HL-60 (cell line): ENCODE measurements at places on chromosomes 6 and 20.

DNA sequence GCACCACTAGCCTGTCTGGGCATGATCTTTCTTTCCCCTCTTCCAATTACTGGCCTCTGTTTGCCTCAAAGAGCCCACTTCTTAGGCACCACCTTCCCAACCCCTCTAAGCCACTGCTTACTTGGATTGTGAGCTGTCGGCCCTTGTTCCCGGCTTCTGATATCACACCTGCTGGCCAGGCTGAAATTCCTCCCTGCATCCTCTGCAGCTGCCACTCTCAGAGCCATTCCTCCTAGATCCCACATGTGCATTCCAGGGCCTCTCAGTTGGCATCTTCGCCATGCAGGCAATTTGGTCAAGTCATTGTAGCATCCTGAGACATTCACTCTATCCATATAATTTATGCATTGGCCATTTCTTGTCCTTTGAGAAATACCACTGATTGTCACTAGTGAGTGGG is 135.9 kb downstream of the OLIG3 start:
- no peak for DNase-seq

GRCh38 chr20:57133926-57134650 is 132.4 kb downstream of the BMP7 start:
- DNase-seq: no peak

- DNase-seq: no peak
These were observed 25.1 kb downstream of the PRPH2 start for GRCh38 chr6:42697268-42697655.

GRCh38 chr20:51019656-51020592 is 3.0 kb downstream of the KCNG1 start:
- DNase-seq: no peak

DNA sequence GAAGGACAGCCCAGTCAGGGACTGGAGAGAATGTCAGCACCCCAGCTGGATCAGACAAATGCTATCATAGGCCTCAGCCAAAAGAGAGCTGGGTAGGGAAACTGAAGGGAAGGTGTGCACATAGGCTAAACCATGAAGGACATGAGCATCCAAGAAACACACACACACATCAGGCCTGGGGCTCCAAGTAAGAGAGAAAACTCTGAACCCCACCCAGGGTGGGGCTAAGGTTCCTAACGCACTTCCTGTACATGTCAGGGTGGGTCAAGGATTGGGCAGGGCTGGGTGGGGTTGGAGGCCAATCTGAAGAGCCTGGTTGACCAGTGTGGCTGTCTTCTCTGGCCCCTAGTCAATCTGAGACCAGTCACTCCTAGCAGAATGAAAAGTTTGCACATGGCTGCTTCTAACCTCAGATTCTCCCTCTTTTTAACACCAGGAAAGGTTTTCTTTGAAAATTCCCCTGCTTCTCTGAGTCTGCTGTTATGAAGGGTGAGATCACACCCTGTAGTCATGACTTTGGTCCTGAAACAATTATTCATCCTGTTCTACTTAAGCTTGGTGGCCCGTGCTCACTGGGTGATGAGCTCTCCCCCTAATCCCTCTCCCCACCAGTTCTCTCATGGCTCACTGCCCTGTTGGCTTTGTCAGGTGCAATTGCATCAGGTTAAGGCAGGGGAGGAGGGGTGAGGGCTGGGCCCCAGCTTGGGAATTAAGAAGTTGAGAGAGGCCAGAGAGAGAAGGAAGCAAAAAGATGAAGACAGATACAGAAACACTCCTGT is 88.4 kb downstream of the MAFB start:
- no peak for DNase-seq

DNA sequence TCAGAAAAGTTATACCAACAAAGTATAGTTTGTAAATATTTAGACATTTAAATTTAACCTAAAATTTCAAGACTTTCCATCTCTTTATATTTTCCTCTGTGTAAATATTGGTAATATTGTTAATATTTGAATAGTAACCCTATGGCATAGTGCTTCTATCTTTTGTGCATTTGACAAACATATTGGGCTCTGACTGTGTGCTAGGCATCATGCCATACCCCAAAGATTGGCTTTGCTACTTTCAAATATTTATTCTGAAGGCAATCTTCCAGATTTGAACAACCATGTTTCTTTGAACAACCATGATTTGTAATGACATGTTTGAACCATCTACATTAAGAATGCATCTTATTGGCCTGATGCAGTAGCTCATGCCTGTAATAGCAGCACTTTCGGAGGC is 15.5 kb upstream of the PRDM1 start:
- no peak for DNase-seq

- no peak for DNase-seq
These were observed 402.9 kb upstream of the SOX4 start for GRCh38 chr6:21190701-21191100.

- no peak for DNase-seq
These were observed 598.6 kb downstream of the TBC1D32 start for GRCh38 chr6:120735641-120736040.

DNA sequence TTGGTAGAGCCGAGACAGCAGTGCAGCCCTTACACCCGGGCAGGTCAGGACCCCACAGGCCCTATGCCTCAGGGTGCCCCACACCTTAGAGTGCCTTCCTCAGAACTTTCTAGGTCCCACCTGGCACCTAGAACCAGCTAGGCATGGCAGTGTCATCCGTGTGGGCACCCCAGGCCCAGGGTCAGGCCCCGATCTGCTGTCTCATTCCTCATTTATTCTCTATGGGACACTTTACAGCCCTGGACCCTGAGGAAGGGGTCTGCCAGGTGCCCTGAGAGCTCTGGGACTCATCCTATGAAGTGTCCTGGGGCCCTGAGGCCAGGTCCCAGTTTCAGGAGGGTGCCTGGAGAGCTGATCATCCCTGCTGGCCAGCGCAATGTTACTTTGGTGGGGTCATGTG is 8.1 kb upstream of the BPI start:
- DNase-seq: no peak

DNA sequence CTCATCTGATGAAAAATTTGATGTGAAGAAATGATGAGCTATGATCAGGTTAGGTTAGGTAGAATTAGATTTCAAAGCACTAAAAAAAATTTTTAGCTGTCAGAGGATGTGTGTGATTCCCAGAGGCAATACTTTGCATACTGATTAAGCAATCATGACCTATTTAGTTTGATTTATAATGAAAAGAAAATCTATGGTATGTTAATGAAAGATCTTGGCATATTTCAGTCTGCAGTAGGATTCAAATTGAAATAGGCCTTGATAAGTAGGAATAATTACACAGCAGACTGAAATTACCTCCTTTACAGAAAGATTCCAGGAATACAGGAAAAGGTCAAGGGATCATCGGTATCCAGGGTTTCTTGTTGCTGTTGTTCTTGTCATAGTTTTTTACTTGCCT is 69.3 kb downstream of the HDDC2 start:
- no peak for DNase-seq

DNA sequence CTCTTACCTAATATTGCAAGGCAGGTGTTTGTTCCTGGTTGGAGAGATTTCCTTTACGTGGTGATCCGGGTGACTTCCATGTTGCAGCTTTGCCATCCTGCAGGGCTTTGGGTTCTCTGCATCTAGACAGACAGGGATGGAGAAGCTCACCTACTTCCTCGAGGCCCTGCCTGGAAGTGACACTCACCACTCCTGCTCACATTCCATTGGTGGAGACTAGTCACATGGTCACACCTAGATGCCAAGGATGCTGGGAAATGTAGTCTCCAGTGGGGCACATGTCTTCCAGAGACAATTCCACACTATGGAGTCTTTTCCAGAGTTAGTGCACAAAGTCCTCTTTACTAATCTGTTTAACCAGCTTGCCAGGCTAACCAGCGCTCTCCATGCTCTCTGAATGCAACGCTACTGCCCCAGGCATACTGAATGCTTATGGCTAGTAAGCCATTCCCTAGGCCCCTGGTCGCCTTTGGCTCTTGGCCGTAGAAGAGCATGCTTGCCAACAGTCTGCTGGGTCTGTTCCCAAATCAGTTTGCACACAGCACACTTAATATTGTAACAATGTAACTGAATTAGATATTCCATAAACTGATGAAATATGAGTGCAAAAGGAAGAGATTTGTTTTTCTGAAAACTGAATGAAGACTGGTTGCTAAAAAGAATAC is 6.7 kb upstream of the KCNK15 start:
- DNase-seq: peak; percentile 56

GRCh38 chr6:22512686-22513427 is 56.5 kb upstream of the HDGFL1 start:
- no peak for DNase-seq

DNA sequence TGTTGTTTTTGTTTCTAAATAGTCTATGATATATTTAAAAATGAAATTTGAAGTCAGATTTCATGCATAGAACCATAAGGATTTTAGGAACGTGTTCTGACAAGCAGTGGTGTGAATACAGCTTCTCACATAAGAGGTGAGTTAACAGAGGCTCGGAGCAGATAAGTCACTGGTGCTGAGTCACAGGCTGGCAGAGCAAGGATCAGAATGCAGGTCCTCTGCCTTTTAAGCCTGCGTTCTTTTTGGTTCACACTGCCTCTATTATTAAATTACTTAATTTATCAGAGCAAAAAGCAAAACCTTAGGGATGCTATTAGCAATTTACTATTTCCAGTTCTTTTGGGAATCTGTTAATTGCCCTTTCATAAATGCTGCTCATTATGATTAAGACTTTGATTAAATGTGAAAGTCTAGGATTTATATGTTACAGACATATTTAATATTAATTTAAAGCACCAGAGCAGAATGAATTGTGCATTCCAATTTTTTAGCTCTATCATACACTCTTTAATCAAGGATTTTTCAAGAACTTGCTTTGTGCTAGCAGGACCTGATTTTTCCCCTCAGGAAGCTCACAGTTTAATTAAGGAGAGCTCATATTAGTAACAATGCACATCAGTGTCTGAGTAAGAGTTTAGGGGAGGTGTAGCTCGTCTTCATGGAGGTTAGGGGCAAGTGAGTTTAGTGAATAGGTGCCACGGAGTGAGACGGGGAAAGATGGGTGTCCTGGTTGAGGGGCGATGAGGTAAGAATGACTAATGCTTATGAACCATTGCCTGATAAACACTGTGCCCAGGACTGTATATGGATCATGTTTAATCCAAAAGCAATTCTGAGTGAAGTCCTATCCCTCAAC is 212.7 kb upstream of the AGPAT4 start:
- DNase-seq: no peak

- peak; percentile 22 for DNase-seq
These were observed 677 bp downstream of the NEURL2 start for GRCh38 chr20:45890077-45890984.

DNA sequence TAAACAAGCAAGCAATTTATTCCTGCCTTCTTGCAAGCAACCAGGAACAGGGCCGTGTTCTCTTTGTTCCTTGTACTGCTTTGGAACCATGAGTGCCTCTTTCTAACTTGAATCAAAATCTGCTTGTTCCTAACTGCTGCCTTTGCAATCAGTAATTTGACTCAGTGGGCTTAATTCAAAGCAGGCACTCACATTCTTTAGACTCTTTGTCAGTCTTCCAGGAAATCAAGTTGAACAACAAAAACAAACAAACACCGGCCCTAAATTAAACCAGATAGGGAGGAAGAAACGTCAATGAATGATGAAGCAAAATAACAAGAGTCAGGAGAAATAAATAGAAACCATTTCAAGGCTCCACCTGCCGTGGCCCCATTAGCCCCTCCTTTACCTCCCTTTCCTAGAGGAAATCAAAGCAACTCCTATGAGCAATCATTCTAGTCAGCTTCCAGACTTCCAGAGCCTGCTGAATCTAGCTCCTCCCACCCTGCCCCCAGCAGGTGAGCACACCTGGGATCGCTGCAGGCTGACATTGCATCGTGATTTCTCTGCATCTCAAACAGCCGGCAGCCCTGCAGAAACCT is 582.2 kb upstream of the FLRT3 start:
- no peak for DNase-seq

- peak; percentile 62 for DNase-seq
These were observed 18.3 kb upstream of the NHSL1 start for GRCh38 chr6:138517635-138518034.

GRCh38 chr6:158836625-158837311 is 17.6 kb upstream of the EZR start:
- peak; percentile 15 for DNase-seq

- DNase-seq: no peak
These were observed 235.0 kb downstream of the CDC5L start for GRCh38 chr6:44622555-44622954.

DNA sequence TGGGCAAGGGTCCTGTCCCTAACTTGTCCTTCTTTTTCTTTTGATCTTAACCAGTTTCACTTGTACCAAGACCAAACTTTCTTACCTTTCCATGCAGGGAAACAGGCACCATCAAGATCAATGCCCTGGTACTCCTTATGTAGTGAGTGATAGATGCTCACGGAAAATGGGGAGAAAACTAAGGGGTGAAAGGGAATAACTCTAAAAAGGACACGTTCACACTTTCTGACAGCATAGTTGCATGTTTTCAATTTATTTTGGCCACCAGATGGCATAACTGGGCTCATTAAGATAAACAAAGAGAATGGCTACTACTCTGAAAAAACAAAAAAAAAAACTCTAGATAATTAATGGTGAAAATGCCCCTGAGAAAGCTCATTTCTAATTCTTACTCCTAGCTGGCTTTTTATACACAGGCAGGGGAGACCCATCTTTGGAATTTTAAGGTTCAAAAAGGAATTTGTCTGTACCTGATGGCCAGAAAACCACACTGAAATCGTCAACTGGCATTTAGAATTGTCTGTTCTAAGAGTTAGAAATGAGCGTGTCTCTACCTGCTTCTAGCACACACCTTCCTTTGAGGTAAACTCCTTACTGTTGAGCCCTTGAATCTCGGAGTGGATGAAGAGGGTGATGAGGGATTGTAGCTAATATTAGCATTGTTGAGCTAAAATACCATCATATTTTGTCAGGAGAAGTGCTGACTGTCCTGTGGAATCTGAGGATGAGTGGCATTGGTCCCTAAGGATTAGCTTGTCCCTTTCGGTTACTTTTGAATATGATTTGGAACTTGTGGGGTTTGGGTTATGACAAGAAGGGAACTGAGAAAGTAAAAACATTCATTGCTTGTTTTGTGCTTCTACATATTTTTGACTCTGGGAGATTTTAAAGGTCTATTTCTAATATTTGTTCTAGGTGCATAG is 62.2 kb upstream of the DDR1 start:
- no peak for DNase-seq

DNA sequence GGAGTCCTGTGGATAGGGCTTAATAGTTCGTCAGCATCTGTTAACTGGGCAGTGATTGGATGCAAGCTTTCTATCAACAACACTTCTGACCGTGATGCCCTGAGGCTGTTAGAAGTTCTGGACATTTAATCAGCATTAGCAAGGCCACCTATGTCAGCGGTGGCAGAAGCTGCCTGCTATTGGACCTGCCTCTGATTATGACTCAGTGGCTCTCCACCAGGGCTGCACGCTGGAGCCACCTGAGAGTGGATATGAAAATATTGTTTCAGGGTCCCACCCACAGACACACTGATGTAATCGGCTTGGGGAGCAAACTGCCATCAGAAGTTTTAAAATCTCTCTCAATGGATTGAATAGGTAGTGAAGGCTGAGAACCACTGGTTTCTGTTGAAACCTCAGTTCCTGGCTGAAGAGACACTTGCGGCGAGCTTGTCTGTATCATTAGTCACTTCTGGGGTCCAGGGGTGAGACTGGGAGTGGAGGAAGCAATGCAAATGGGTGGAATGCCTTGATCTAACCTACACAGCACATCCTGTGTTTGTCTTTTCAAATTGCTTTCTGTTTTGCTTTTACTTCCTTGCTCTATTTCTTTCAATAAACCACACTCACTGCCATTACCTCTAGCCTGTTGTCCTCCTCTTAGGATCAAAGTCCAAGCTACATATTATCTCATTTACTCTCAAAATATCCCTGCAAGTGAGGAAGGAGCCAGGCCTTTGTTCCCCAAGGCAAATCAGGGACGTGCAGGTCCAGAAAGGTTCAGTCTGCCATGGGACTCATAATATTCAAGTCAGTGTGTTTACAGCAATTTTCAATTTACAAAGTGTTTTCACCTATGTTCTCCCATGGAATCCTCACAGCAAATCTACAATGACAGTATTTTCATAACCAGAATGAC is 4.2 kb downstream of the CLIC5 start:
- DNase-seq: no peak
